ENCODE measurements at places on chromosomes 3 and 15. TPM values are rescaled to one million over a fixed set of nuclear protein-coding genes. Genes with fewer than 3 reads are reported as not detected.

SIDT1 gene
- 60.7 TPM for total RNA-seq

ADCY5 gene
- not detected for total RNA-seq

DYNLT2B gene
- 5.1 TPM for total RNA-seq

DNA sequence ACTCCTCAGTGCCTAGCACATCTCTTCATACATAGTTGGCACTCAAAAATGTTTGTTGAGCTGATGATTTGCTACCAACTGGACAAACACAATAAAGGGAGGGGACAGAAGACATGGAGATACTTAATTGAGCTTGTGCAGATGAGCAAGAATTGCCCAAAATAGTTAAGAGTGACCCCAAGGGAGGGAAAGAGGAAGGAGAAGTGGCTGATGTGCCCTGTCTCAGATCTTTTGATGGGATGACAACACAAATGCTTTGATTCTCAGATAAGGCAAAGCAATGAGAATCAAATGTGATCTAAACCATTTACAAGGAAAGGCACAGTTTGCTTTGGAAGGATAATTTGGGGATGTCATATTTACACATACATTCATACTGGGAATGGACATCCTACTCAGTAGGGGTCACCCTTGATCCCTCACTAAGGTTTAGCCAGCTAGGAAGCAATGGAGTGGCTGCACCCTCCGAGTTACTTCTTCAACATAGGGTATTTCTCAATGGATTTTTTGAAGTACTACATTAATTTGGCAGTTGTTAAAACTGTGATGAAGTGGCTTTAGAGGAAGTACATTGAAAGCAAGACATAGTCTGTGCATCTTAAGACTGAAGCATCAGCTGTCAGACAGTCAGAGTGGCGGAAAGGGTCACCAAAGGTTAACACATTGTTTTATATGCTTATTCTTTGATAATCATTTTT lies 21.9 kb upstream of the SSR3 start:
- DNase-seq = no peak

TBCCD1 gene
- total RNA-seq = 19.1 TPM

NRROS gene
- total RNA-seq = 9.8 TPM

DNA sequence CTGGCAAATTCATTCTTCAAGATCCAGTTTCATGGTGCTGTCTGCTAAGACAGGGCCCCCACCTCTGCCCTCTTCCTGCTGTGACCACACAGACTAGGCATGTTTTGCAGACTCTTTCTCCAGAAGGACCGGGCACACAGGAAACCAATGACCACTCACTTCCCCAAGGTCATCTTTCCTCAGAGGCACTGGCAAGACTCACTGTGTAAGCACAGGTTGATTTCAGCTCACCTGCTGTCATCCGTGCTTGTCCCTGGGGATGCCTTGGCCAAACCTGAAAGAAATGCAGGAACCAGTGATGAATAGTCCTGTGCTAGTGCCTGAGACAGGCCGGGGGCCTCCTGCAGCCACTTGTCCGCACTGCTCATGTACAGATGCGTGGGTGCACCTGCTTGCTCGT lies 33.5 kb downstream of the ALS2CL start:
- DNase-seq = no peak

DNA sequence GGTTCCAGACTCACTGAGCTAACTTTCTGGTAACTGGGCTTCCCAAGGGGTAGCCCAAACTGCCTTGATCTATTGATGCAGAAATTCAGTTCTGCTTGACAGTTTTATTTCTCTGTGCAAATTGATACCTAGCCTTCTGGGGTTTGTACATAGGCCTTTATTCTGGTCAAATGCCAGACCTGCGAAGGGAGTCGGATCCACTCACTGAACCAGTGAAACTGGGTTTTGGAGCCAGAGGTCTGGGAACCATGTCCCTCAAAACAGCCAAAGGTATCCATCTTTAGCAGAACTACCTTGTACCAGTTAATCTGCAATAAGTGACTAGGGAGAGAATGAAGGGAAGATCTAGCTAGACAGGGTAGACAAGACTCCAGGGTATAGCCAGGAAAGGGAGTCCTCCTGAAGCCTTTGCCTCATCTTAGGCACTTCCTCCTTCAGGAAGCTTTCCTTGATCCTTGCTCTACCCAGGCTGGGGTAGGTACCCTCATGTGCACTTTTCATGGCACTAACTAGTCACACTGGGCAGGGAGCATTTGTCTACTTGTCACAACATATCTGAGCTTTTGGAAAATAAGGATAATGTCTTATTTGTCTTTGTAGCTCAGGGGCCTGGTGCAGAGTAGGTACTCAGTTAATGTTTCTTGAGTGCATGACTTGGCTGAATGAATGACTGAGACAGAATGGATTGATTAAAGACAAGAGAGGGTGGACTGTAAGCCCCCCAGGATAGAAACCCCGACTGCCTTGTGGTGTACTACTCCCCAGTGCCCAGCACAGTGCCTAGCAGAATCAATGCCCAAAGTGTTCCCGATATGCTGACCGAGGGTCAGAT lies 1.4 kb upstream of the SNX33 start:
- DNase-seq = no peak

DNA sequence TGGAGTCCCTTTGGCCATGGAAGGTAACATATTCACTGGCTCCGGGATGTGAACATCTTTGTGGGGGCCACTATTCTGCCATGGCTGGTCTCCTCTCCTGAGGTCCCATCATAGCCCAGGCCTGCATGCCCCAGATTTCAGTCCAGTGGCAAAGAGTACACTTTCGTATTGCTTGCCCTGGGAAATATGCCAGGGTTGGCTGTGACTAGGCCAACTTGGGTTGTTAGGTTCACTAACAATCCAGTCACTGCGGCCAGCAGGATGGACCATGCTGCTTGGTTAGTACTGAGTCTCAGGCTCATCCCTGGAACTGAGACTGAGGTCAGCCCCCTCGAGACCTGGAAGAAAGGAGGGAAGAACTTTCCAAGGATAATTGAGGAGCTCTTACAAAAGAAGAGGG lies 9.8 kb upstream of the EEFSEC start:
- no peak for DNase-seq

- DNase-seq = no peak
Measured at GRCh38 chr3:172009803-172010202, 29.6 kb upstream of the FNDC3B start.

C3orf80 gene
- total RNA-seq = 0.19 TPM

DNA sequence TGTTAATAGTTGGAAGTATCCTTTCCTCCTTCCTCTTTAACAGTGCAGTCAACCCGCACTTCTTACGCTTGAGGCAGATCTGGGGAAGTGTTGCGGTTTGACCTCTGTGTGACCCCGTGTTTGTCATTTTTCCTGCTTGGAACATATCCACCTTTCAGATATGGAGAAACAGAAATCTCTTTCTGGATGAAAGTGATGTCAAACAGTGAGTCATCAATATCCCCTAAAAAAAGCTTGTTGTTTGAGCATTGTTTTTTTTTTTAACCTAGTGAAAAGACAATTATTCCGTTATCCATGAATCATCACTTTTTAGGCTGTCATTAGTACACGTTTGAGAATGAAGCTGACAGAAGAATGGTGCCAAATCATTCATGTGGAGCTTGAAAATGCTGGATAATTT lies 293.7 kb downstream of the ARPP21 start:
- DNase-seq = no peak

DNA sequence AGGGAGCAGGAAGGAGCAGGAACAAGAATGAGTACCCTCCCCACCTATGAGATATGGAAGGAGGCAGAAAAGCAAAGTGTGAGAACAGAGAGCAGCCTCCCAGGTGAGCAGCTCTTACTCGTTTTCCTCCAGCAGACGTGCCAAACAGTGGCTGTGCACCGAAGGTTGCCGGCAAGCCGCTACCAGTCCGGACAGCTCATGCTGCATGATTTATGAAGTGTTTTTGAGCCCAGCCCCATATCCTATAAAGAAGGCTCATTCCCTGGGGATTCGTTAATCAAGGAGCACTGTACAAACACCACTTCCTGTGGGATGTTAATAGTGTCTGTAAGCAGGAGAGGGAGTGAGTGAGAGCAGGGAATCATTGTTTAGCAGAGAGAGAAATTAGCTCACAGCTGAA lies 118.3 kb upstream of the FOXB1 start:
- no peak for DNase-seq

DNA sequence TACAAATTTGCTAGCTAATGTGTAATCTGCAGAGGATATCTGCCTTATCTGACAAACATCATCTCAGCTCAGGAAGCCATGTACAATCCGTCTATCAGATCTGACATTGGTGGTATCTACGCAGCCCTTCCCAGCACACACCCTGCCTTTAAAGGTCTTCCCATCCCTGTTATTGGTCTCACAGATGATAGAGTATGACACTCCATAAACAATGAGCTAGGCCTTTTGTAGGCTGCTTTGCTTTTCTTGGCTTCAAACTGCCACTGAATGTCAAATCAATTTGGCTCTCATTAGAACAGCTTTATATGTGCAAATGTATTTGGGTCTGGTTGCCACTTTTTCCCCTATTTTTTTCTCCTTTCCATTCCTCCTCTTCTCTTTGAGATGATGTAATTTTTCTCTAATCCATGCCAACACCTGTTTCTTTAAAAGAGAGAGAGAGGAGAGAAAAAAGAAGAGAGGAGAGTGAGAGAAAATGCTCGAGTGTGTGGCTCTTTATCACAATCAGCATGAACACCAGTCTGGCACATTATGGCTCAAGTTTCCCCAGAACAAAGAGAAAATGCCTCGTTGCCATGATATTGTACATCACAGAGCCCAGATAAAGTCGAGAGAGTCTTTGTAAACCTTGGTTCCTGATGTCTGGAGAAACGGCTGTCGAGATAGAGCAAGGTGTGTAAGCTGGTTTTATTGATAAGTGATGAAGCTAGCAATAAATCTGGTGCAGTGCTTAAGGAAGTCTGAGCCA lies 80.8 kb upstream of the DPH6 start:
- no peak for DNase-seq

- DNase-seq = no peak
Measured at GRCh38 chr3:59106085-59106648, 56.3 kb upstream of the CFAP20DC start.

GOLGA6L7 gene
- total RNA-seq = not detected

Measured in naive thymus-derived CD4-positive, alpha-beta T cell (primary cell).